NCI-H1436 treated with DMSO at 0.1 percent for 48 hours (cell line): ENCODE measurements at places on chromosomes 4 and X.

DNA sequence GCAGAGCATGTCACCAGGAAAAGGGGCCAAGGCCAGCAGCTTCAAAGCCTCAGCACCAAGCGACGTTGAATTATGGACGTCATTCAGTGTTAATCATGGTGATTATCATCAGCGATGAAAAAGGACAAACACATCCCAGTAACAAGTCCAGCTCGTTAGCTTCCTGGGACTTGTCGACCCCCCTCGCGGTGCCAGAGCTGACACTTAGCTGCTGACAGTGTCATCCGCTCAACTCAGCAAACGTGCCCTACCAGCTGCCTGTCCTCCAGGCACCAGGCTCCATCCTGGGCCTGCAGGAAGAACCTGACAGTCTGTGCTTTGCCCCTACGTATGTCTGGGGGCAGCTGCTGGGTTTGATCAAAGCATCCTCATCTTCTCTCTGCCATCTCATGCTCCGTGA, 137.0 kb upstream of the PSAPL1 start:
- no peak for DNase-seq

- DNase-seq, result no peak
Measured at GRCh38 chr4:570754-571153, 5.3 kb downstream of the TMEM271 start.

GRCh38 chr4:124276461-124276860, 436.1 kb downstream of the ANKRD50 start:
- no peak for DNase-seq

- no peak for DNase-seq
Measured at GRCh38 chr4:81573840-81574239, 102.1 kb upstream of the RASGEF1B start.

GRCh38 chr4:189090174-189090814, 850.4 kb upstream of the FRG1 start:
- DNase-seq, result no peak

DNA sequence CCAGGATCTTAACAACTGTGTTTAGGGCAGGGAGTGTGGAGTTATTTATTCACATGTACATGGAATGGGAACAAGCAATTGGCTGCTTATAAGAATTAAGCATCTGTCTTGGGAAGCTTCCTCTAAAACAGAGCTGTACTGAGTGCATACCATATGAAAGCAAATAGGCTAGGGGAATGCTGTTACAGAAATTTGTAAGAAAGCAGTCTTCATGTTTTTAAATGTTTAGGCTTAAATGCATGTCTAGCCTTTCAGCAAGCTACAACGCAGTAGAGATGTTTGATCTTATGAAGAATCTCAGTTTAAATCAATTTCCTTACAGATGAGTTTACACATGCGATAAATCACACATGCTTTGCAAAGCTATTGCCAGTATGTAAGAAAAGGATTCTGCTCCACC, 123.1 kb upstream of the MID1 start:
- DNase-seq, result no peak

DNA sequence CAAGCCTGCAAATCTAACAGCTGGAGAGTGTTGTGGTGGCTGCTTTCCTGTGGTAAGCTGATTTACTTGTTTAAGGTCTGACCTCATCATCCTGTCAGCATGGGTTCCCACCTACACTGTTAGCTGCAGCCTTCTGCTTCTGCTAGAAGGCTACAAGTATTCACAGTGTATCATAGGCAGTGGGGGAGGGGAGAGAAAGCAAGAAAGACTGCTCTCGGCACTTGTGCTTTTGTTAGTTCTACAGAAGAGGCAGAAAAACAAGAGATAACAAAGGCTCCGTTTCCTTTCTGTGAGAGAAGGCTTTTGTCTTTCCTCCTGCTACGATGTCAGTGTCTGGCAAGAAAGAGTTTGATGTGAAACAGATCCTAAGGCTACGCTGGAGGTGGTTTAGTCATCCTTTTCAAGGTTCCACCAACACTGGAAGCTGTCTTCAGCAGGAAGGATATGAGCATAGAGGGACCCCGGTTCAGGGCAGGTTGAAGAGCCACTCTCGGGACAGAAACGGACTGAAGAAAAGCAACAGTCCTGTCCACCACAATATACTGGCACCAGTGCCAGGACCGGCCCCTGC, at the start of gene KLHL4:
Gene KLHL4, plus strand, starts transcription at position 232 of the 571 bp plus-strand sequence. Its CDS starts 92 bp downstream, at position 324.
- no peak for DNase-seq

GRCh38 chr4:93983140-93983539, 154.6 kb downstream of the ATOH1 start:
- DNase-seq, result no peak

DNA sequence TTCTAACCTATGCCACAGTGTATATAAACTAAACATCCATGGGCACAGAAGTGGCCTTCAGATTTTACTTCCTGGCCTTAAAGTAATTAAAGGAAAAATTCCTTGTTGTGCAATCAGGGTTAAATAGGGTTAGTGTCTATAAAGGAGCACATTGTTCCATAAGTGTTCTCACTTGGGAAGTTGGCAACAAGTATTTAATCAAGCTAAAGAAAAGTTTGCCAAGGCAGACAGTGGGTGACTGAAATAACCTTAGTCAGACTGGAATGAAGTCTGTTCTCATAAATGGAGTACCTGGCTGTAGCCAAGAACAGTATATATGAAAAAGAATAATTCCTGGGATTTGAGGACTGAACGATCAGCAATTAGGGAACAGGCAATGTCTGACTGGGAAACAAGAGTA, 213.6 kb downstream of the HTR2C start:
- no peak for DNase-seq

DNA sequence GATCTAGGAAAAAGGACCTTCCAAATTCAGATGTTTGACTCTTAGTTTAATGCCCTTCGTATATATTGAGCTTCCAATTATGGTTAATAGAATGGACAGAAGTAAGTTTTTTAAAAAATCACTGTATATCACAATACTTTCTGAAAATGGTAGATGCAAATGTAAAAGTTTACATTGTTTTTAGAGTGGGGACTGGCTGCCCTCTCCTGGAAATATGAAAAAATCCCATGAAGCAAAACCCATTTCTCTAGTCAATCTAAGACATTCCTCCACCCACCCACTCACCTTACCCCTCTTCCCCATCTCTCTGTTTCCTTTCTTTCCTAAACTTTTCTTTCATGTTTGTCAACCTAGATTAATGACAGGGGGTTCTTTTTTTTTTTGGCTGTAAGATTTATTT, 134.5 kb downstream of the ARHGAP6 start:
- DNase-seq, result no peak

DNA sequence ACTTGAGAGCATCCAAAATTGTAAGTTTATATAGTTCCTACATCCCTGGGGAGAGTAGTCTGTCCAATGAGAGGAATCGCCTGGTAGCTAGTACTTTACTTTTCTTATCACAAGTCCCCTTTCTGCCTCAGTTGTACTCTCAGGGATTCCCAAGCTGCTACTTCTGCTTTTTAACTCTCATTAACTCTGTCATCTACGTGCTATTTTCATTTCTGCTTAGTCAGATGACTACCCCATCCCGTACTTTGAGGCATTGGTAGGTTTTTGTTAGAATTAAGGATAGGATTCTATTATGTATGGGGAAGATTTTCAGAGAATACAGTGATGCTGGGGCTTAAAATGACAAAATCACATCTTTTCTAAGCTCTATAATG, 24.7 kb downstream of the RBPJ start:
- no peak for DNase-seq

- DNase-seq, result no peak
Measured at GRCh38 chr4:24798036-24798610, 2.8 kb downstream of the SOD3 start.

DNA sequence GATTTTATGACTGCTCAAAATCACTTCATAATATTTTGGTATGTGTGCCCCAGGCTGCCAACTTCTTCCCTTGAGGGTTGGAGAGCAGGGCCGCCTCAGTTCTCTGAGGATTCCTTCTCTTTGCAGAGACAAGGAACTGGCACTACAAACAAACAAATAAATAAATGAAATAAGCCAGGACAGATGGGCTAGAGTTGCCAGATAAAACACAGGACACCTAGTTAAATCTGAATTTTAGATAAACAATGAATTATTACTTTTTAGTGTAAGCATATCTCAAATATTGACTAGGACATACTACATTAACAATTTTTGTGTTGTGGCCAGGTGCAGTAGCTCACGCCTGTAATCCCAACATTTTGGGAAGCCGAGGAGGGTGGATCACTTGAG, 122.5 kb downstream of the FHDC1 start:
- DNase-seq, result no peak
